CD4-positive, alpha-beta T cell treated with Interleukin-12 subunit alpha and Interleukin-12 subunit beta, for 1 hour (primary cell): ENCODE measurements at places on chromosomes 5 and 9.

- DNase-seq: no peak
Measured at GRCh38 chr9:110125207-110125751, 82.7 kb downstream of the C9orf152 start.

- DNase-seq: no peak
Measured at GRCh38 chr9:125633116-125633745, 73.8 kb downstream of the MAPKAP1 start.

GRCh38 chr9:15374825-15375224, 47.9 kb upstream of the SNAPC3 start:
- DNase-seq: no peak

DNA sequence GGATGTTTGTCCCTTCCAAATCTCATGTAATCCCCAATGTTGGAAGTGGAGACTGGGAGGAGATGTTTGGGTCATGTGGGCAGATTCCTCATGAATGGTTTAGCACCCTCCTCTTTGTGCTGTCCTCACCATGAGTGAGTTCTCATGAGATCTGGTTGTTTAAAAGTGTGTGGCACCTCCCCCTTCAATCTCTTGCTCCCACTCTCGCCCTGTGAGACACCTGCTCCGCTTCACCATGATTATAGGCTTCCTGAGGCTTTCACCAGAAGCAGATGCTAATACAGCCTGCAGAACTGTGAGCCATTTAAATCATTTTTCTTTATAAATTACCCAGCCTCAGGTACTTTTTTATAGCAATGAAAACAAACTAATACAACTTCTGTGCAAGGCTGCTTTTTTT, 127.3 kb upstream of the CCDC152 start:
- no peak for DNase-seq

GRCh38 chr5:179870403-179870903, 11.8 kb upstream of the MRNIP start:
- peak; percentile 7 for DNase-seq

DNA sequence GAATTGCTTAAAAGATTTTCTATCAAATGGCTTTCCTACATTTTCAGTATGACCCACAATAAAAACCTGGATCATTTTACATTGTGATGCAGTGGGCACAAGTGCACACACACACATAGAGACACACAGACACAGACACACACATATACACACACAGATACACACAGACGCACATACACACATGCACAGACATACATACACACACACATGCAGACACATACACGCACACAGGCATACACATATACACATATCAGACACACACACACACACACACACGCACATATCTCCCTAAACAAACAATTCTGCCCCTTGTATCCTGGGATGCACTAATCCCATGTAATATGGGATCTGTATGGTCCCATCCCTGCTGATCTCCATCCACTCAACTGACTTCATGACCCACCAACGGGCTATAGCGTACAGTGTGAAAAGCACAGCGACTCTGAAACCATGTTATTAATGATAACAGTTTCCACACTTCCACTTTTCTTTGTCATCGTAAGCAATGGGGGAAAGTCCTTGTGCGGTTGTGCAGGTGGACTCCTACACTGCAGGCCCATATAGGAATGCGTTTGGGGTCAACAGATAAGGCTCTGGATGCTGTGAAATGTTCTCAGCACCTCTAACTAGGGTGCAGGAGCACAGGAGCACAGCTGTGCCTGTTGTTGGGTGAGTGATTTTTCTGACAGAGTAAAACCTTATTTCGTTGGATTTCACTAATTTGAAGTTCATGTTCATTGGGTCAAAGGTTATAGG, 52.7 kb downstream of the DAP start:
- DNase-seq: no peak

GRCh38 chr5:136094913-136095641, 37.6 kb upstream of the SMAD5 start:
- no peak for DNase-seq

- no peak for DNase-seq
Measured at GRCh38 chr9:37727013-37727412, 26.6 kb upstream of the TRMT10B start.

DNA sequence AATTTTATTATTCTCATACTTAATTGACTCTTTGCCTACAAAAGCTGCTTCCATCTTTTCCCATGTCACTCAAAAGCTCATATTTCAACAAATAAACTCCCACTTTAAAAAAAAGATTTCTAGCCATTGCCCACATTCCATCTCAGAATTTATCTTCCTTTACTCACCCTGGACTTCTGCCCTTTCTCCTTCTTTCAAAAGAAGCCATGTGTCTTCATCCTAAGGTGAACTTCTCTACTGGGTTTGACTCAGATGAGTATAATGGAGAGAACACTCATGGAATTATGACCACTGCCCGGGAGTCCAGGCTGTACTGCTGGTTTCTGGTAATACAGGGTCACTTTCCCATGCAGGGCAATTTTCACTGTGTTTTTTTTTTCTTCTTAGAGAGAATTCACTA, 548.5 kb upstream of the ZNF462 start:
- no peak for DNase-seq

DNA sequence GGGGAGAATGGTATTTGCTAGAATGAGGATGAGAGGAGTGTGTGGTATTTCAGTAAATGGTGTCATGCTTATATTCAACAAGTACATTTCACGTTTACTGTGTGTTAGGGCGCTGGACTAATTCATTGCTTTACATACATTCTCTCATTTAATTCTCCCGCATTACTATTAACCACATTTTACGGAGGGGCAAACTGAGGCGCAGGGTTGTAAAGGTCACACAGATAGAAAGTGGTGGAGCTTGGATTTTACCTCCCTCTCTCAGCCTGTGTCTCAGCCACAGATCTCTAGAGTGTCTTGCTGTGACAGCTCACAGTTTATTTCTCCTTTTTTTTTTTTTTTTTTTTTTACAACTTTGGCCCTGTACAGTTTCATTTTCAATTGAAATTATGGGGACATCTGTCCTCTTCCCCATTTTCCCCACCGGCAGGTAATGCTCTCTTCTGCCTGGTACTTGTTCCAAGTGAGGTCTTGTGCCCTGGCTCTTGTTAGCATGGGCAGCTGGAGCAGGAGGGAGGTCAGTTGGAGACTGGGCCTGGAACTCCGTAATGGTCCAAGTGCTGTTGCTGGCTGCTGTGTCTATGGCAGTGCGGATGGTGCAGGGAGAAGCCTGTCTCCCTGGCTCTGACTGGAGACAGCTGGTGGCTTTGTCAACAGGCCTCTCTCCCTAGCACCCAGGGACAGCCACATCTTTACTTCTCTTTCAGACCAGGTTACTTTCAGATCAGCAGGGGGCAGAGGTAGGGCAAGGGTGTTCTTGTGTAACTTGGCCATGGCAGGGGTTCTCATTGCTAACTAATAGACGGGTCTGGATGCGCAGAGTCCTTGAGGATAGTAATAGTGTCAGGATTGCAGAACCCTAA, 20.5 kb upstream of the NDST1 start:
- no peak for DNase-seq

GRCh38 chr5:57504357-57504756, 21.7 kb upstream of the ACTBL2 start:
- no peak for DNase-seq

DNA sequence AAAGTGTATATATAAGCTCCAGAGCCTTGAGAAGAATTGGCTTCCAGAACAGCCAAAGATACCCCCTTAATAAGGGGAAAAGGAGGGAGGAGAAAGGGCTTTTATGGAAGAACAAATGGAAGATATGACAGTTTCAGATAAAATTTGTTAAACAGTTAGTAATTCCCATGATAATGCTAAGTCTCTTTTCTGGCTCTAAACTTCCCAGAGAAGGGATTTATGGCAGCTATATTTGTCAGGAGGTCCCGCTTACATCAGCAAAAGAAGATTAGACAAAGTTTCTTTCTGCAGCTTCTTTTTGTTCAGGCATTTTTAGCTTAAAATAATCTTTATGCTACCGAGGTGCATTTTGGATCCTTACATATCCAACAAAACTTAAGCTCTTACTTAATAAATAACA, 14.3 kb upstream of the SLC36A3 start:
- no peak for DNase-seq

DNA sequence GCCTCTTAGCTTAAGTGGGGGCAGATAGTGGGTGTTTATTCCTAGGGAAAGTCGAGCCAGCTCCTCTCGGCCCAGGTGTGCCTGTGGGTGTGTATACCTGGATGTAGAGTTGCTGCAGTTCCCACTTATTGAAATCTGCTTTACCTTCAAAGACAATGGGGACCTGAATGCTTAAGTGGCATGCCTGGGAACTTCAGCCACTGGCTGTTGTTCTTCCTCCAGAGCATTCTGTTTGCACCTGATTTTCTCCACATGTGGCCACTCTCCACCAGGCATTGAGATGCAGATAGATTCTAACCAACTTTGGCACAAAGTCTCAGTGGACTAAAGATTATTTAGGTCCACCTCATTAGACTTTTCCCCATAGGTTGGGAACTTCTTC, 186.8 kb downstream of the ZNF462 start:
- no peak for DNase-seq

GRCh38 chr5:109653042-109653441, 36.7 kb upstream of the MAN2A1 start:
- no peak for DNase-seq

DNA sequence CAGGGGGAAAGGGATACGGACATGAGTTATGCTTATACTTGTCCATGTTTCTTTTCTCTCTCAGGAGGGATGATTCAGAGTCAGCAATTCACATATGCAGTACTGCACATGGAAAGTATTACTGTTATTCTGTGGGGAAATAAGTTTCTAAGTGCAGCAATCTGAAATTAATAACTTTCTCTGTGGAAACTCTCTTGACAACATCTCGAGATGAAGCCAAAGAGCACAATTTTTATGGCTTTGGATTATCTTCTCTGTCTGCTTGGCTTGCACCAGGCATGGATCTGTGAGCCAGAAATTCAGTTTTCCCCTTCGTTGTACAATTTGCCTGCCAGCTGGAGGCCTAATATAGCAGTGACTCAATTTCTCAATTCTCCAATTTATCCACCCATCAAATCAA, 2.5 kb upstream of the NDFIP1 start:
- no peak for DNase-seq

GRCh38 chr9:77588271-77588937, 59.7 kb downstream of the GNA14 start:
- no peak for DNase-seq

DNA sequence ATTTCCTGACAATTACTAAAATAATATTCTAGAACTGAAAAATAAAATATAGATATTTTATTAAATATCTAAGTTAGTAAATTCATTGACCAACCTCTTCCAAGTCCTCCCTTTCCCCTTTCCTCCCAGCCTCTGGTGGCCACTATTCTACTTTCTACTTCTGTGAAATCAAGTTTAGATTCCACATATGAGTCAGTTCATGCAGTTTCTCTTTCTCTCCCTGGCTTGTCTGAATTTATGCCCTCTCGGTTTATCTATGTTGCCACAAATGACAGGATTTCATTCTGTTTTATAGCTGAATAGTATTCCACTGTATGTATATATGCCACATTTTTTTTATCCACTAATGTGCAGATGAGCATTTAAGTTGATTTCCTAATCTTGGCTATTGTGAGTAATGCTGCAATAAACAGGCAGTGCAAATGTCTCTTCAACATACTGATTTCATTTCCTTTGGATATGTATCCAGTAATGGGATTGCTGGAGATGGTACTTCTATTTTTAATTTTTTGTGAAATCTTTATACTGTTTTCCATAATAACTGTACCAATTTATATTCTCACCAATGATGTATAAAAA, 52.3 kb downstream of the WDR36 start:
- no peak for DNase-seq

GRCh38 chr9:13487071-13487470, 207.6 kb upstream of the MPDZ start:
- DNase-seq: no peak

DNA sequence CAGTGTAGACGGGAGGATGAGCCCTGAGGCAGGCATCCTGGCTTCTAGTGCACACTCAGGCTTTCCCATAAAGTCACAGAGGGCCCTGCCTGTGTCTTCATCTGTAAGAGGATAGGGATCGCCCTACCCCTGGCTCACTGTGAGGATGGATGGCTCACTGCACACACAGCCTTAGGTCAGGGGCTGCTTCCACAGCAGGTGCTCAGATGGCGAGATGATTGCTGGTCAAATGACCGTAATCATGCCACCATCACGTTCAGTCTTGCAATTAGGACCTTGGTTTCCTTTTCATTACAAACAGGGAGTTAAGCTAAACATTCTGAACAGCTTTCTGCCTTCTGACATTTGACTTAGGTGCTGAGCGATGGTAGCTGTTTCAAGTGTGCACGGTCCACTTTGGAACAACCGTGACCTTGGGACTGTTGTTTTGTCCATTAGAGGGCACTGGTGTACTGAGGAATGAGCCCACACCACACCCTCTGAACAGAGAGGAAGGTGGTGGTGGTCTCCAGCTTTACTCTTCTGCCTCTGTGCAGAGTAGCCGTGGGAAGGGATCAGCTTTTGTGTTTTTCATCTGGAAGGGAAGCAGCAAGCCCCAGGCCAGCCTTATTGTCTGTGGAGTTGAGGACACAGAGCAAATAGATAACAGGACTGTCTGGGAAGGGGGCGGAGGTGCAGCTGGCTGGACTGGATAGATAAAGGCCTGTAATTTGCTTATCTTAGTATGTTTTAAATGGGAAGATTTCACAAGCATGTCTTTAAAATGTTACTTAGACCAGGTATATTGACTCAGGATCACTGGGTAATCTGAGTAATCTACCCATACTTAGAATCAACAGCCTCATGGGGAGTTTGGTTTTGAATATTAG, 183.1 kb downstream of the TRIO start:
- no peak for DNase-seq

GRCh38 chr5:31237174-31237573, 43.7 kb downstream of the CDH6 start:
- no peak for DNase-seq

- no peak for DNase-seq
Measured at GRCh38 chr5:150774145-150774544, 4.4 kb upstream of the SMIM3 start.

DNA sequence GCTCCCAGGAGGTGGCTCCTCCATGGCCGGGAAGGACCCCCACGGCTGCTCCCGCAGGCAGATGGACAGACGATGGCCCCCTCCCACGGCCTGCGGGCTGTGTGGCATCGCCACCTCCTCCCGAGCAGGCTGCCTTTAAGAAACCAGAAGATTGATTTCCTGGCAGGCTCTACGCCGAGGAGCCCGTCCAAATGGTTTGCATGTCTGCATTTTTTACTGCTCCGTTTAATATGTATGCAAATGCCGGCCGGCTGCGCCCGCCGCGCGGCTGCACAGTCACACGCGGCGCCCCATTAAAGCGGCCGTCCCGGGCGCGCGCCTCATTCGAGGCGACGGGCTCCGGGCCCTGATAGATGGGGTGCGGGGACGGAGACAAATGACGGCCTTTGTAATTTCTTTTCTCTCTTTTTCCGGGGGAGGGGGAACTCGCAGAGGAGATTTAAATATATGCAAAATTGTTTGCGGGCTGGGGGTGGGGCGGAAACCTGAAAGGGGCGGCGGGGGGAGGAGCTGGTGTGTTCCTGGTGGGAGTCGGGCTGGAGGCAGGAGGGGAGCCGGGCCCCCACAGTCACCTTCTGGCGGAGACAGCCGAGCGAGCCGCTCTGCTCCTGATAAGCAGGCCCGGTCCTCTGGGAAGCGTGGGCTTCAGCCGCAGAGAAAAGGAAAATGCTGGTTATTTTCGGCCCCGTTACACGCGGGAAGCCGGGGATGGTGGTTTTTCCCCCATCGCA, 158.7 kb upstream of the IER5L start:
- DNase-seq: peak; percentile 30

GRCh38 chr9:132268725-132269352, 85.9 kb downstream of the SETX start:
- peak; percentile 76 for DNase-seq

GRCh38 chr5:52620315-52620714, 167.4 kb upstream of the ITGA1 start:
- no peak for DNase-seq
